T47D (cell line): ENCODE measurements at places on chromosomes 11 and 22.

GRCh38 chr11:92739041-92739440 lies 230.4 kb upstream of the MTNR1B start:
- DNase-seq = no peak

DNA sequence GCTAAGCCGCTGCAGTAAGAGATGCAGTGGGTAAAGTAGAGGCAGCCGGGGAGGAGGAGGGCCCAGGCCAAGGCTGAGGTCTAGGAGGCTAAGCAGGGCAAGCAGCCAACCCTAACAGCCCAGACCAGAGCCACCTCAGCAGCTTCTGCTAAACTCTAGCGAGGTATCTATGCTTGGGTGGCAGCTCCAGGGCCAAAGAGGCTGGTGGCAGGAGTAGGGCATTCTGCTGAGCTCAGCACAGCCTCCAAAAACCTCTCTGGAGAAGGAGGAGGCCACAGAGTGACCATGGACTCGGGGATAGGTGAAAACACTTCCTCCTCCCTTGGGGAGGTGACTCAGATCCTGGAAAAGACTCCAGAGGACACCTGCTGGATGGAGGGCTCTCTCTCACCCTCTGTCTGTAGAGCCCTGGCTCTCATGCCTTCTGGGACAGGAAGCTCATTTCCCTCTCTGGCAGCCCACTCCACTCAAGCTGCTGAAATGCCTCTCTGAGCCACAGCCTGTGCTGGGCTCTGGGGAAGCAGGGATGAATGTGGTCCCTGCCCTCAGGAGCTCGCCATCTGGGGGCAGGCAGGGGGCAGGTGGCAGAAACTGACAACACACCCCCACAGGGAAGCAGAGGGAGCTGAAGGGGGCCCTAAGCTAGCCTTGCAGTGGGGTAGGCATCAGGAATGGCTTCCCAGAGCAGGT lies 16.5 kb upstream of the TPBGL start:
- no peak for DNase-seq

GRCh38 chr11:78202733-78203167 lies 14.0 kb downstream of the USP35 start:
- no peak for DNase-seq

- no peak for DNase-seq
Observed at GRCh38 chr11:23973244-23973643, 523.6 kb upstream of the LUZP2 start.

GRCh38 chr11:19968860-19969259 lies 191.4 kb downstream of the DBX1 start:
- DNase-seq = no peak

DNA sequence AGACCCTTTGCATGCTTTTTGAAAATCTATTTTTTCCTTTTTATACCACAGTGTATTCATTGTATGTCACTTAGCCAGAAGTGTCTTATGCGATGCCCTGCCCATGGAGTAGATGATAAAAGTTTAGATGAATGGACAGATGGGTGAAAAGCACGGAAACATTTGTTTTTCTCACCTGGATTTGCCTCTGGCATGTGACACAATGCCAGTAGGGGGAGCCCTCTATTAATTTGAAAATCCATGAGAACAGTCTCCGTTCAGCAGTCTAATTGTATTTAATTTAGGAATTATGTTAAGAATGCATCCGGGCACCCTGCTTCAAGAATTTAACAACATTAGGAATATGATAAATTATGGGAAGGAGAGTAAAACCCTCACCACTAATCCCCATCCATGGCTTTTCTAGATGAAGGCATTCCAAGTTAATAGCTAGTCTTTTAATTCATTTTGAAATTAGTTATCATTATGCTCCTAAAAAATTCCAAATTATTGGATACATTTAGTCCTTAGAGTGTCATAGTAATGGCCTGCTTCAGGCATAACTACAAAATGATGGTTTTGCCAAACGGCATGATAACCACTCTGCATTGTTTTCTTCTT lies 55.3 kb upstream of the ALKBH3 start:
- peak; percentile 52 for DNase-seq

GRCh38 chr11:102464859-102465500 lies 12.4 kb upstream of the TMEM123 start:
- DNase-seq = no peak

DNA sequence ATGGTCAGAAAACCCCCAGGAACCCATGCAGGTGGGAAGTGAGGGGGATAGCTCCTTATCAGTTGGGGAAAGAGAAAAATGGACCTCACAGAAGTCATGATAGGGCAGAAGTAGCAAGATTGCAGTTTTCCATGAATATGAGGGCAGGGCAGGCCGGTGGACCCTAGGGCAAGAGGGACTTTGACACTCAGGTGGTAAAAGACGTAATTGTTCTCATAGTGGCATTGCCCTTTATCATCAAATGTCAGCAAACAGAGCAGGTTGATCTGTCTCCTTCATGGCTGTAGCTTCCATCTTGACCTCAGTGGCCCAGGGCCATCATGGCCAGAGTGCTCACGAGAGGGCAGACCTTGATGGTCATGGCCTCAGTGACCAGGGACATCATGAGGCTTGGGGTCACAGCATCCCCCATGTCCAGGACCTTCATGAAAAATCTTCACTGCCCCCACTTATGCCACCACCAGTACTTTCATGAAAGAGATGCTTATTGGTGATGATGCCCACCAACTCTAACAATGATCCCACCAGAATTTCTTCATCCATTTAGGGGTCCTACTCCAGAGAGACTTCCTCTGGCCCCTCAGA lies 127.1 kb downstream of the SNX19 start:
- no peak for DNase-seq

DNA sequence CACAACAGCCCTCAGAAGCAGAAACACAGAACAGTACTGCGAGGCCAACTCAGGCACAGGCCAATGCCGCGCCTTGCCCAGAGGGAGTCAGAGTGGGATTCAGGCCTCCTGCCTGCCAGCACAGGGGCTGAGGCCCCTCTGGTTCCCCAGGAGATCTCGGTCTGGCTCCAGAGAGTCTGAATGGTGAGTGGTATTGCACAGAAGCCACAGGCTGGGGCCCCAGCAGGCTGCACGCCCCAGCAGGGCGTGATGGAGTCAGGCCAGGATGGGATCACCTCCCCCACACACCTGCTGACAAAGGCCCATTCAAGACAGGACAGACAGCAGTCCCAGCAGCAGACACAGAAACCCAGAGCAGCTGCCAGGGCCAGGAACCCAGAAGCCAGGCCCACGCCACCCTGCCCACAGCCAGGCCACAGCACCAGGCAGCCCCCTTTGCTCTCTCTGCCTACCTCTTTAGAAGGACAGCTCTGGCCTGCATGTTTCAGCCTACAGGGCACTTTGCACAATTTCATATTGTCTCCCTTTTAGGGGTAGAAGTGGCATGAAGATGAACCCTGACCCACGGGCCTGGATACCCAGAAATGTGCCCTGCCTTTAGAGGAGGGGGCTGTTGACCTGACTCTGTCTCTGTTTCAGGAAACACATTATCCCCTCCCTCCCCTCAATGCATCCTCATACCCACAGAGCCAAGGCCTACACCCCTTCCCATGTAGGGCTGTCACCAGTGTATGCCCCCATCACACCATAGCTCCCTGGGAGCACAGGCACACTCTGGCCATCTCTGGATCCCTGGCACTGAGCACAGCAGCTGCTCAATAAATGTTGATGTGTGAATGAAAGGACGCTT lies 6.1 kb downstream of the FXYD6 start:
- DNase-seq = no peak

GRCh38 chr11:63882555-63883242 lies 34.3 kb downstream of the RCOR2 start:
- DNase-seq = no peak

- DNase-seq = no peak
Observed at GRCh38 chr11:130160498-130161155, 1.0 kb downstream of the ST14 start.

DNA sequence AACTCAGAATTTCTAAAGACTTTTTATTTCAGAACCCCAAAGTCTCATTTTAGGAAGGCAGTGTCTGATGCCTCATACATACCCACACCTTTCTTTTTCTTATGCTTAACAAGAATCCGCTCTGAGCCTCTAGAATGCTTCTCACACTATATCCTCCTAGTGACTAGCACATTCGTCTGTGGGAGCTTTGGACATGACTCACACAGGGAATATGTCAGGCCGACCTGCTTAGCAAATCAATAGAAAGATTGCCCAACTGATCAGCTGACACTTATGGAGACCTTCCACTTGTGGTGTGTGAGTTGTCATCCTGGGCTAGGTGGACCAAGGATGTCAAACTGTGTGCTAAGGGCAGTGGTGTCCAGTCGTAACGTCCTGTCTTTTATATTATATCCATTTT lies 129.9 kb upstream of the TTC12 start:
- no peak for DNase-seq

DNA sequence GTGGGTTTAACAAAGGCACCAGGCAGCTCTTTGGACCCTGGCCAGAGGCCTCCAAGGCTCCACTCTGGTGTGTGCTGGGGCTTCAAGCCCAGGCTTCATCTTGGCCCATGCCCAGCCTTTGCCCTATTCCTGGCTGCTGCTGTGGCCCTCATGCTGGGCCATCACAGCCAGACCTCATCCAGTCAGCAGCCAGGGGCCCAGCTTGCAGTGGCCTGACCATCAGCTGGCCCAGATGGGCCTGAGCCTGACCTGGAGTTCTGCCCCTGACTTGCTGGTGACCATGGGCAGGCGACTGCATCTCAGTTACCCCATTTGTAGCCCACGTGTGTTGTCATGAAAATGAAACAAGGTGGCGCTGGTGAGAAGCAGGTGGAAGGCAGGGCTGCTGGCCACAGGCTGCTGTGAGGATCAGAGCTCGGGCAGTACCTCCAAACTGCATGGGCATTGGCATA lies 76.1 kb downstream of the MED15 start:
- DNase-seq = no peak

- no peak for DNase-seq
Observed at GRCh38 chr11:68854273-68854958, 12.7 kb upstream of the CPT1A start.

DNA sequence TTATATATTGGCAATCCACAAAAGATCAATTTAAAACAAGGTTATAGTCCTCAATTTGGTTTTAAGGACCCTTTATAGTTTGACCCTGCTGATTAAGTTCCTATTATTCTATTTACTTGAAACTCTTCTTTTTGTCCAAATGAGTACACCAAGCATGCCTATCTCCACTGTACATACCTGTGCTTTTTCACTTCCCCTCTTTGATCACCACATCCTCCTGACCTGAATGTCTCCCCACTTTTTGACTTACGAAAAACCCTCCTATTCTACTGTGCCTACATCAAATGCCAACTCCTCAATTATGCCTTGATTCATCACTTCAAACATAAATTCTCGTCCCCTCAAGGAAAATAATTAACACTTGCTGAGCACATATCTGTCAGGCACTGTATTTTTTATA lies 113.5 kb downstream of the SOX6 start:
- DNase-seq = no peak

- DNase-seq = no peak
Observed at GRCh38 chr22:19713650-19714311, 522 bp upstream of the SEPTIN5 start.

- DNase-seq = peak; percentile 62
Observed at GRCh38 chr11:67691149-67691548, 16.7 kb upstream of the ALDH3B2 start.

DNA sequence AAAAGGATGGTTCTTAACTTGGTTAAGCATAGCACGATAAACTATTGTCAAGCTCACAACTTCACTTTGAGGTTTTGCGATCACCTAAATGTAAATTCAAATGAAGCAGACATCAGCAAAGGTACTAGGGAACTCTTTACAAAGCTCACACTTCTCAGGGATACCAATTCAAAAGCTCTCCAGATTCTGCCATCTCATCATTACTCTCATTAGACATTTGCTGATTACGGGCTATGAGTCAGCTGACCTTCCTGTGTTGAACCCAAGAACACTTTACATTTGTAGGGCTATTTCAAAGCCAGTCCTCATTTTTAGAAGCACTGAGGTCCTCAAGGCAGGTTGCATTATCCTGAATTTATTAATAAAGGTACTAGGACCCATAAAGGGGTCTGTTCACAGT lies 28.4 kb upstream of the IZUMO1R start:
- DNase-seq = no peak

DNA sequence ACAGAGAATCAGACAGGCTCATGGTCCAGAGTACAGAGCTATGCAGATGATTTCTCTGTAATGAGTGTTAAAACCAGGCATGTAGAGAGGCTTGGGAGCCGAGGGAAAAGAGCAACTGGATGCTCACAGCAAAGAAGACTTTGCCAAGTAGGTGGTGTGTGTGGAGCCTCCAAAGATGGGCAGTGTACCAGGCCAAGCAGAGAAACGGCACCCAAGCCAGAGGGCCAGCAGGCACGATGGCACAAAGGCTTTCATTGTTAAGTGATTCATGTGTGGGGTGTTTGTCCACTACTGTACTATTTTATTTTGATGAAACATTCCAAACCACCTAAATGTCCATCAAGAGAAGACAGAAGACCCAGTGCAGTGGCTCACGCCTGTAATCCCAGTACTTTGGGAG lies 11.1 kb downstream of the RANGAP1 start:
- DNase-seq = no peak

- no peak for DNase-seq
Observed at GRCh38 chr11:114479331-114479730, 40.1 kb downstream of the REXO2 start.

DNA sequence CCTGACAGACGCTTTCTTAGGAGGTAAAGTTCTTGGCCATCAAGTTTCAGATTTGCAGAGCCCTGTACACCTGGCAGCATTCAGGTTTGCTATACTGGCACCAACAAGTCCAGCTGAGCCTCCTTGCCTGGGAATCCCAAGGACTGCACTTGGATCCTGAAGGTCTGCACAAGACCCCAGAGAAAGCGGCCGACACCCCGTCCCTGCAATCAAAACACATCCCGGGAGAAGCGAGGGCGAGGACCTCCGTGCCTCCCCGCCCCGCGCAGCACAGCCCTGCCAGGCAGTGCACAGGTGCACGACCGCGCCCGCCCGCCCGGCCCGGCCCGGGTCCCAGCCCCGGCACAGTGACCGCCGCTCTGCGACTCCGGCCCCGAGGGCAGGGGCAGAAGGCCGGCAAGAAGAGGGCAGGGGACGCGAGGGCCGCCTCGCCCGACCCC lies 559 bp downstream of the MRTFA start:
- DNase-seq = no peak

DNA sequence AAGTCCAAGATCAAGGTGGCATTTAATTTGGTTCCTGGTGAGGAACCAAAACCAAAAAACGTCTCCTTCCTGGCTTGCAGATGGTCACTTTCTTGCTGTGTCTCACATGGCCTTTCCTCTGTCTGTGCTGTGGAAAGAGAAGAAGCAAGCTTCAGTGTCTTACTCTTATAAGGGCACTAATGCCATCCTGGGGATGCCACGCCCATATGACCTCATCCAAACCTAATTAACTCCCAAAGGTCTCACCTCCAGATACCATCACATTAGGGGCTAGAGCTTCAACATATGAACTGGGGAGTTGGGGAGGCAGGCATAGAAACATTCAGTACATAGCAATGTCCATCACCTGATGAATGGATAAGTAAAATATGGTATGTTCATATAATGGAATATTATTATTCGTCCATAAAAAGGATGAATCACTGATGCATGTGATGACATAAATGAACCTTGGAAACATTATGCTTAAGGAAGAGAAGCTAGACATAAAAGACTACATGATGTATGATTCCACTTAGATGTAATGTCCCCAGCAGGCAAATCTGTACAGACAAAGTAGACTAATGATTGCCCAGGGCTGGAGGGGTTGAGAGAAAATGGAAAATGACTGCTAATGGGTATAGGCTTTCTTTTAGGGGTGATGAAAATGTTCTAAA lies 78.6 kb upstream of the B3GNT6 start:
- no peak for DNase-seq
